SK-N-SH treated with all-trans-retinoic acid at 6 μM for 48 hours (cell line): ENCODE measurements at places on chromosomes 3 and 15.

- ATAC-seq: no peak
Observed at GRCh38 chr15:76391847-76392246, 55.3 kb downstream of the ISL2 start.

DNA sequence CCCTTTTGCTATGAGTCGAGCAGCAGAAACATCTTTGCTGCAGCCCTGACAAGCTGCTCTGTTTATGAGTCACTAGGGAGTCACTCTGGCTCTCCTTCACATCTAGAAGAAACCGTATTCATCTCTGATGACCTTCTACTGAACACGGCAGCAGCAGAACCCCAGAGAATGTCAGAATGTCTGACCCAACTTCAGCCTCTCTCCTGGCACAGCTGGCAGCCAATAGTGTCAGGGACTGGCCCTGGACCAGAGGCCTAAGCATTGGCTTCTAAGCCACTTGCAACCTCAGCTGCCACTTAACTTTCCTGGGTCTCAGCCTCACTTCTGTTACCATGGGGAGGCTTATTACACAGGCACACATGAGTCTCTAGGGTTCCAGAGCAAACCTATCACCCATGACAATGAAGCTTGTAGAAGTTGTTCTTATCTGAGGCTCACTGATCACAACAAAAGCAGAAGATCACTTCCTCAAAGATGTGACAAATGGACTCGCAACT is 184.1 kb upstream of the TLE3 start:
- peak; percentile 88 for ATAC-seq

DNA sequence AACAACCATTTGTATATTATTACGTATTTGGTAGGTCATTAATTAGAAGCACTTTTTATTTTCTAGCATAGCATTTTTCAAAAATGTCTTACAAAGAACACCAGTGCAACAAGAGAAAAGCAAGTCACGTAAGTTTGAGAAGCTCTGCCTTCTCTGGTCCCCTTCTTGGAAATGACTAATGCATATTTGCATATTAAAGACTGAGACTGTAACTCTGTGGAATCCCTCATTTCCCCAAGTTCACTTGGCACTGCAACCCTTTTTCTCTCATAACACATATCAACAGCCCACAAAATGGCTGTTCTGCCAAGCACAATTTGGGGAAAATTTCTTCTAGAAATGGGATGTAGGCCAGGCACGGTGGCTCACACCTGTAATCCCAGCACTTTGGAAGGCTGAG is 176.3 kb downstream of the ERC2 start:
- no peak for ATAC-seq

GRCh38 chr3:72255791-72256559 is 471.0 kb upstream of the PROK2 start:
- ATAC-seq: peak; percentile 71

DNA sequence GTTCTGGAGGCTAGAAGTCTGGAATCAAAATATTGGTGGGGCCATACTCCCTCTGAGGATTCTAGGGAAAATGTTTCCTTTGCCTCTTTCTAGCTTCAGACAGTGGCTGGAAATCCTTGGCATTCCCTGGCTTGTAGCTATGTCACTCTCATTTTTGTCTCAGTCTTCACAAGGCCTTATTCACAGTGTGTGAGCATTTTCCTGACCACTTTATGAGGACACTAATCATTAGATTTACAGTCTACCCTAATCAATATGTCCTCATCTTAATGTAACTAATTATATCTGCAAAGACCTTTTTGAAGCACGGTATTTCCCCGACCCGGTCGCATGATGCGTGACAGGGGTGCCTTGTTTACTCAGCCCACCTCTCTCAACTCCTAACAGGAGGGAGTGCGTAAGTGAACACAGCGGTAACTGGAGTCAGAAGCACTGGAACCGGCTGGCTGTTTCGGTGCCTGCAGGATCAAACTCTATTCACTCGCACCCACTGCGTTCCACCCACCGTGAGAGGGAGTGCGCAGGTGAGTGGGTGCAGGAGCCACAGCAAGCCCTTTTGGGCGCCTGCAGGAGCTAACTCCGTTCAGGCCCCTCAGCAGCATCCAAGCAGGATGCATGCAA is 155.0 kb downstream of the EPHA3 start:
- no peak for ATAC-seq

GRCh38 chr3:125250973-125251372 is 38.4 kb upstream of the SLC12A8 start:
- no peak for ATAC-seq

GRCh38 chr15:73602446-73602843 is 30.7 kb downstream of the NPTN start:
- ATAC-seq: no peak; the same call in 2 of the 3 replicates

DNA sequence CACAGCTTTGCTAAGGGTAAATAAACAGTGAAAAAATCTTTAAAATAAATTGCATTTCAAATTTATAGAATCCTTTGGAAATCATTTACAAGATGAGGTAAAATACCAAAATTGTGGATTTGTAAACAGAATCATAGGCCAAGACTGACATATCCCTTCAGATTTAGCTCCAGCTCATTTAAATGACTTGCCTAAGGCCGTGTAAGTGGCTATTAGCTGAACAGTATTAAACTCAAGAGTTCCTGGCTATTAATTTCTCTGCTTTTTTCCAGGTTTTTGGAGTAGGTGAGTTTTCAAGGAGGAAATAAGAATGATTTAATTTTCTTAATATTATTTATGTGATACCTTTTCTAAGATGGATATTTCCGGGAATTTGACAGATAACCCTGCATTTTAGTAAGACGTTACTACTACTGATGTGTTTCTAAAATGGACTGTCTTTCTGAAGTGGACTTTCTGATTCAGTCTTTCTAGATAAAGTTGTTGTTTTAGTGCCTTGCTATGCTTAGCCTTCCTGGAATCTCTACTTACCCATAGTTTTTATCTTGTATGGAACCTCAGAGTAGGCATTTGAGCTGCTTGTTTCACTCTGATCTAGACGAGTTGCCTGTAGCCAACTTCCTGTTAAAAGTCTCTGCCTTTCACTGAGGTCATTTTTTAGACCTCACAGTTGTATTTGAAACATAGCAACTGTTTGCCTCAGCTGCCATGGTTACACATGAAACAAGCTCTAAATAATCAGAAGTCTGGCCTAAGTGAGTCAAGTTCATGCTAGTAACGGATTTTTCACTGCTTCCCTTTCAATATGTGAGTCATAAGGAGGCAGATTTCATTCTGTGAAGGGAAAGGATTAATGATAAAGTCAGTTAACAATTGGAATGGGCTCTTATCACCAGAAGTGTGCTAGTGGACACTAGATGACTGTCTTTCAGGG is 127.0 kb downstream of the KLHL25 start:
- peak; percentile 92 for ATAC-seq
